ENCODE measurements at places on chromosomes 13 and 19. TPM values are rescaled to one million over a fixed set of nuclear protein-coding genes. Genes with fewer than 3 reads are reported as not detected.

SHANK1 gene
- total RNA-seq = 2.2 TPM

ZNF557 gene
- 14.2 TPM for total RNA-seq

RNF113B gene
- not detected for total RNA-seq

FSD1 gene
- total RNA-seq = 26.7 TPM

ZNF564 gene
- 4.1 TPM for total RNA-seq

ZNF208 gene
- 0.33 TPM for total RNA-seq

- DNase-seq = no peak
Observed at GRCh38 chr13:99944102-99944501, 27.5 kb downstream of the ZIC5 start.

GRCh38 chr13:35703061-35703460 is 226.6 kb upstream of the MAB21L1 start:
- no peak for DNase-seq

DNA sequence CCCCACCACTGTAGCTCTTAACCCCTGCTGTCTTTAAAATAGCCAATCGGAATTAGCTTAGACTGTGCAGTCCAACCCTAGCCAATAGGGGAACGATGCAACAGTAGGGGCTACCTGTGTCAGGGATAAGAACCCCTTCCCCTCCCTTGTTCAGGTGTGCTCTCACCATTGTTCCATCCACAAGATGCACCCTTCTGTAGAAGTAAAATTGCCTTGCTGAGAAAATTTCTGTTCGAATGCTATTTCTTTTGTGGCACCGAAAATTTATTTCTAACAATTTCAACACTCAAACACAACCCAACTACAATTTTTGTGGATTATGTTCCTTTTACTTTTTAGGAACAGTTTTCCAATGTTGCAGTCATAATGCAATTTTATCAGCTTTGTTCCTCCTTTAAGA is 3.6 kb upstream of the ZNF583 start:
- no peak for DNase-seq

GRCh38 chr13:70829748-70830147 is 721.5 kb upstream of the KLHL1 start:
- no peak for DNase-seq

GRCh38 chr13:24617256-24618010 is 62.8 kb upstream of the ATP12A start:
- DNase-seq = no peak

DNA sequence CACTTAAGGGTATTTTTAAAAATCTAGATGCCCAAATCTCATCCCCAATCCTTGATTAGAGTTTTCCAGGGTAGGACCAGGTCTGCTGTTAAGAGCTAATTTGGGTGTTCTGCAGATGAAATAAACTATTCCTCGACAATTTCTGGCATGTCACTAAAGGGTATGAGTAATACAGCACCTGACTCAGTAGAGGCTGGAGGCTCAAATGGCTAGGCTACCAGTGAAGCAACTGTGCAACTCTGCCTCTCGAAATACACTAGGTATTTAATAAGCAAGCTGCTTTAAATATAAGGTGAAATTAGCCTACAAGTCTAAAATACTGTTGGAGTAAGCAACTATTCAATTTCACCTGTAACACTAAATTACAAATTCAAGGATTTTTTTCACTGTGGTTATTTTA is 1.5 kb downstream of the RNF6 start:
- no peak for DNase-seq

DNA sequence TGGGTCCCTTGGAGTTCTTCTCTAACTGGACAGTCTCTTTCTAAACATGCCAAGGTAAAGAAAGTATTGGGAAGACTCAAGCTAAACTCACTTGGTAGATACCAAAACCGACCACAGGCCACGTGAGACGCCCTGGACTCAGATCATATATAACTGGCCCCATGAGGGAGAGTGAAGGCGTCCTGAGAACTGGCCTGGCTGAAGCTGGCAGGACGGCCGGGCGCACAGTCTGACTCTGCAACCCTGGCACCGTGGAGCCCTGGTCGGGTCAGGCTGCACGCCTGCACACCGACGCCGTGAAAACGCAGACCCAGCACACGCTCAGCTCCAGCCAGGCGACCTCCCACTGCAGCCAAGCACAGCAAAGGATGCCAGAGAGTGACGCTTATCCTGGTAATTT is 122.5 kb upstream of the SPACA7 start:
- no peak for DNase-seq

- no peak for DNase-seq
Observed at GRCh38 chr13:25044071-25044470, 51.9 kb upstream of the PABPC3 start.

All from H4 (cell line).